ENCODE measurements at places on chromosomes 3 and 15.

GRCh38 chr15:37017031-37017625, 83.2 kb downstream of the MEIS2 start:
- DNase-seq, result no peak

GRCh38 chr3:23920151-23920655, 3.3 kb downstream of the RPL15 start:
- no peak for DNase-seq

DNA sequence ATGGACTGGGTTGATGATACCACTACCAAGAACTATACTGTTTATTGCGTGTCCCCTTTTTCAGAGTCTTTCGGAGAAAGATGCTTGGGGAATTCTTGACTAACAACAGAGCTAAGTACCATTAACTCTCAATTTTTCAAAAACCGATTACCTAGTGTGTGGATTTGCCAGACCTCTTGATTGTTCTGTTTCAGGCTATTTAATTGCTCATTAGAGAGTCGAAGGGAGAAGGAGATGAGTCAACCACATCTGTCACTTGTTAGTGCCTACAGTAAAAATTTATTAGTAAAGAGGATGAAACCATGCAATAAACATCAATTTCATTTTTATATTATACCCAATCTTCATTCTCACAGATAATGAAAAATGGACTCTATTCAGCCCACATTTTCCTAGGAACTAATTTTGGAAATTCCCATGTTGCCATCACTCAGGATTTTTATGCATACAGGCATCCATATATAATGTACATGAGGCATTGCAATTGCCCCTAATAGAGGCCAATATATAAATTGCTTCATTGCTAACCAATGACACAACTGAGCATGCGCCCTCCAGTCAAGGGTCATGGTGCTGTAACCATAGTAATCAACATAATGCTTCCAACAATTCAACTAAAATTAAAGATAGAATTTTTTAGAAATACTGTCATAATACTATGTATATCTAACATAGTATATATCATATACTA, 541.7 kb downstream of the TBL1XR1 start:
- no peak for DNase-seq

- no peak for DNase-seq
Observed at GRCh38 chr15:51846463-51847230, 17.2 kb downstream of the TMOD3 start.

DNA sequence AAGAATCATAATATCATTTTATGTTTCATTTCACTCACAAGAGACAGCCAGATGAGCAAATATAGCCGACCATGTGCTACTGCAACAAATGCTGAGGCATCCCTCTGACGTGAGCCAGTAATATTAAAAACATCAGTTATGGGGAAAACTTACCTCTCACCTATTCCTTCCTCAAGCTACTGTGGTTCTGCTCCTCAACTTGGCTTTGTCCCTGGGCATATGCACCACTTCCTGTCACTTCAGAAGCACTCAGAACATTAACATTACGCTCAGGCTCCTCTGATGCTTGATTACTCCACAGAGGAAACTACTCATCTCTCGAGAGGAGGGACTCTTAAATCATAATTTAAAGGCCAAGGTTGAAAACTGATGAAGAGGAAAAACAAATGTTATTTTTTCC, 457.0 kb upstream of the ALCAM start:
- no peak for DNase-seq

DNA sequence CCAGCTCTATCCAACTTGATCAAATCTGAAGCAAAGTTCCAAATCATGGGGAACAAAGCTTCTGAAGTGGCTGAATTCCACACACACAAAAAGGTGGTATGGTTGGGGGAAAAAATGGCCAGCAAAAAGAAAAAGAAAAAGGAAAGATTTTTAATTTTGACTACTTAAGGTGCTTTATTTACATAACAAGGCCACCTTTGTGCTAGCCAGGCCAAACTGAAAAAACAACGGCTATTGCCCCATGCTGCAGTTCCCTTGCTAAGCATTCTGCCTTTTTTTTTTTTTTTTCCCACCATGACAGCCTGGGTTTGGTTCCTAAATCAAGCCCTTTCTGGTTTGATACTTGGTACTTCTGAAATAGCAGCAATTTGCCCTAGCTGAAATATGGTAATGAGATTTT, 66.5 kb upstream of the DAZL start:
- no peak for DNase-seq

GRCh38 chr15:77528968-77529319, 103.8 kb downstream of the LINGO1 start:
- DNase-seq, result no peak

GRCh38 chr15:85564686-85565085, 184.3 kb downstream of the AKAP13 start:
- no peak for DNase-seq

DNA sequence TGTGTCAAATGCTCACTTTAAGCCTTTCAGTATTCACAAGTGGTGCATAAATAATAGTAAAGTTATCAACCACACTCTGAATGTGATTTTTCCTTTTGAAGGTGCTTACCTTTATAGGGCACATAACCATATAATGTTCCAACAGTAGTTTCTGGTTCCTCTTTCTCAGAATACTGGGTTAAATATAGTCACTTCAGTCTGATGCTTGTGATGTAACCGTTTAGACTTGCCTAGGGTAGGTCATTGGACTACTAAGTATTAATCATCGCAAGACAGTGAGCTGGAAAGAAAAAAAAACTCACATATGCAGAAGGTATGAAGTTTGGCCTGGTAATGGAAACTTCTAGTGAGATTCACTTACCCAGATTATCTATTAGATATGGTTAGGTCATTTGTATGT, 1.9 kb downstream of the KBTBD8 start:
- no peak for DNase-seq

- DNase-seq, result no peak
Observed at GRCh38 chr3:124156866-124157712, 165.2 kb upstream of the ROPN1 start.

GRCh38 chr3:59368900-59369675, 319.3 kb upstream of the CFAP20DC start:
- DNase-seq, result no peak

DNA sequence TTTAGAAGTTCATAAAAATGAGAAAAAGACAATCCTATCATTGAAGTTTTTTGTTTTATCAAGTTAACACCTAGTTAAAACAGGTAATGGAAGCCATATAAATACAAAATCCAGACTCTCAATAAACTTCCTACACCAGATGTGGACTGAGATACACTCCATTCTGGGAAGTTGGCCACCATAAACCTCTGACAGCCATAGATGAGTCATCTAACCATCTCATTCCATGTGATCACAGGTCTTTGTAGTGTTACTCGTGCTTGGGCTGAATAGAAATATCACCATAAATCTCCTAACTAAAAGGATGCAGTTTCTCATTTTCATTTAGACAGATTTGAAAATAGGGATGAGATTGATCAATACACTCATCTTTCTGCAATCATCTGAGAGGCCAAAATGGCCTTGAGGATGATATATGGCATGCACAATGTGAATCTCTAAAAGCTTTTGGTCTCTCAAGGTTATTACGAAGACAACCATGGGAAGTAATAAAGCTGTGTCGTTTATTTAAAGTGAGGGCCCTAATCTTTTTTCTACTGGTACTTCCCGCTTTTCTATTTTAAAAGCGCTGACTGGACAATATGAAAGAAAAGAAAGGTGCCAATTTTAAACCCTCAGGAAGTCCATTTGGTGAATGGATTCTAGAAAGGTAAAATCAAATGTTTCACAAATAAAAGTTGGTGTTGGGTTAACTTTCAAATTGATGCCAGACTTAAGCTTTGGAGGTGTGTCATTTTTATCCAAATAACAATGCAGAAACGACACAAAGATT, 155.5 kb downstream of the POLR2M start:
- no peak for DNase-seq

DNA sequence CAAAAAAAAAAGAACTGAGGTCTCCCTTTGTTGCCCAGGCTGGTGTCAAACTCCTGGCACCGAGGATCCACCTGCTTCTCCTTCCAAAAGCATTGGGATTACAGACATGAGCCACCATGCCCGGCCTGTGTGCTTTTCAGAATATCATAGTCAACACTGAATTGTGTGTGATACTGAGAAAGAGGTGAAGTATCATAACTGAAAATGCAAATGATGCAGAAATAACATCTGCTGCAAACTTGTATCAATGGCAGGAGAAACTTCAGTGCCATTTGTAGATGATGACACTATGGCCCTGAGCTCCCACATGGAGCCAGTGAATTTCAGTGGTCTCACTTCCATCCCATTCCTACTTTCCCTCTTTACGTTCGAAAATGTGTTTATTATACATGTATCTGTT, 21.9 kb downstream of the IL12A start:
- no peak for DNase-seq

DNA sequence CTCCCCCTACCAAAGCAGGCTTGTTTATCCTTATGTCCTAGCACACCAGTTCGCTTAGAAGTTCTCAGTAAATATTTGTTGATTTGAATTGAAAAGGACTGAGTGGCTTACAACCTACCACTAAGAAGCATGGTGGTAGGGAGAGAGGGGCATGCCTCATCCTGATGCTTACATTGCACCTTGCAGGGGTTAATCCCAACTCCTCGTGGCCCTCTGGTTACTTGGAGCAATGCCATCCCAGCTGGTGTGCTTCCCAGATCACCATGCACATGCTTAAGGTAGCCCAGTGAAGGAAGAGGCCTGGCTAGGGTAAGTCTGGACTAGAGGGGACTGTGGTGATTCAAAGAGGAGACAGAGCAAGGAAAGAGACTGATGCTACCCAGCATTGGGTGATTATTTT, 253.3 kb downstream of the CLSTN2 start:
- DNase-seq, result no peak

- no peak for DNase-seq
Observed at GRCh38 chr15:60660290-60661051, 181.5 kb upstream of the ICE2 start.

GRCh38 chr3:115999613-116000012, 376.3 kb downstream of the GAP43 start:
- DNase-seq, result no peak

DNA sequence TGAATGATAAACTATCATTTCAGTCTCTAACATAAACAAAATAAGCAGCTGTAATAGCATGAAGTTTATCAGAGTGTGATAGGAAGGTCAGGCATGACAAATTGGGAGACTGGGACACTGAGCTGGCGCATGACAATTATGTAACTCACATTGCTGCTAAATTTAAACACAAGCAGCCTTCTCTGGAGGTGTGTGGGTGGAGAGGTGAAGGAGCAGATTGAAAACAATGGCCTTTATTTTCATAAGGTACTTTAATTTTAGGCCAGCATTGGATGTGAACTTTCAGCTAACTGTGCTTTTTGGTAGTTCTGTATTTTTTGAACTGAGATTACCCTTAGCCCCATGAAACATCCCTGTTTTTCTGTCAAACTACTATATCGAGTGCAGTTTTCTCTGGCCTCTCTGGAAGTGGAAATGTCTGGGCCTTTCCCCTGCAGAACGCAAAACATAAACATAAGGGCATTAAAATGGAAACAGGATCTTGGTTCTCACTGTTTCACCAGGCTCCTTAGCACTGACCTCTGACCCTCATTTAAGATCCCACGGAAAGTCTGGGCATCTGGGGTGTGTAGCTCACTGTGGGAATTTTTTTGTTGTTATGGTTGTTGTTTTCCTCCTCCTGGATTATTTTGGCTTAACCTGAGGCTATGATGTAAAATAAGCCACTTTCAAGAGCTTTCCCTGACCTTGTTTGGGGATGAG, 160.1 kb upstream of the DPH6 start:
- no peak for DNase-seq

- no peak for DNase-seq
Observed at GRCh38 chr15:29062179-29062591, 176.4 kb downstream of the APBA2 start.

- no peak for DNase-seq
Observed at GRCh38 chr3:116139641-116140040, 305.6 kb downstream of the LSAMP start.

- no peak for DNase-seq
Observed at GRCh38 chr15:77243716-77244401, 172.9 kb upstream of the TSPAN3 start.

DNA sequence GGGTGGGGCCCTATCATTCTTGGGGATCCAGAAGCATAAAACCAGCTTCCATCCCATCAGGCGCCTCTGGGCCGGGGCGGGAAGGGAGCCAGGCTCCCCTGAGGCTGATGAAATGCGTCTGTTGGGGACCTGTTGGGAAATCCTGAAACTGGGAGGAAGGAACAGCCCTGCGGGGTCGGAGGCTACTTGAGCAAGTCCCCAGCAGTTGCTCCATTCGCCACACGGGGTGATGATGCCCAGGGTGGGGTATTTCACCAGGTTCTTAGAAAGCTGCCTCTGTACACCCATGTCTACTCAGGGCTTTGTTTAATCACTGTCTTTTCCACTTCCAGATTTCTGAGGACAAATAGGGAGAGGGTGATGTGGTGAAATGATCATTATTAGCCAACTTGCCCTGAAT, 25.4 kb upstream of the TSEN2 start:
- no peak for DNase-seq

GRCh38 chr3:185842241-185842640, 17.4 kb upstream of the IGF2BP2 start:
- DNase-seq, result no peak

- no peak for DNase-seq
Observed at GRCh38 chr3:140756240-140757016, 78.6 kb downstream of the TRIM42 start.

DNA sequence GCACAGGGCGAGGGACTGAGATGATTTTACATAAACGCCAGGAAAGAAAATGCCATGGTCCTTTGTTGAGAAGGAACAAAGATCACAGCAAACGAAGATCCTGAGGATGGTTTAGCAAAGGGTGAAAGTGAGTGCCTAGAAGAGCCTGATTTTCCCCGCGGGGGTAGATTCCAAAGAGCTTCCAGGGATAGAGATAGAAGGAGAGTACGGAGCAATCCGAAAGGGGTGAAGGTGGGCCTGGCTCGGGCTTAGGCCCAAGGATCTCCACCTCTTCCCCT, 977 bp downstream of the CDC25A start:
- DNase-seq, result no peak

- peak; percentile 13 for DNase-seq
Observed at GRCh38 chr3:32334675-32335074, 57.0 kb upstream of the CMTM7 start.

DNA sequence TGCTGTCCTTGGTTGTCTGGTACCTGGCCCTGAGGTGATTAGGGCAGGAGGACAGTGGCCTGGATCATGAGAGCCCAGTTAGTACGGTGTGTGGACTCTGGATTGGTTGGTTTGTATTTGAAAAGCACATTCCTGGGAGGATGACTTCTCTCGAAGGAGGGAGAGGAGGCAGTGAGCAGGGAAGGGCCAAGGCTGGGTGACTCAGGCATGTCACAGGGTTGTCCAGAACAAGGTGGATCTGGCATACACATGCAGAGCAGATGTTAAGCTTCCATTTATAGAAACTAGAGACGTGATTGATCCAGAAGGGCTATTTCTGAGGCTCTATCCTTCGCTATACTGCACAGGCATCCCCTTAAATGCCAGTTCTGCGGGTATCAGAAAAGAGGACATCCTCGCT, 34.4 kb downstream of the FAM240A start:
- no peak for DNase-seq

Measured in activated CD8-positive, alpha-beta memory T cell treated with anti-CD3 and anti-CD28 coated beads for 4 hours (primary cell).